GM23338 (cell line): ENCODE measurements at places on chromosomes 6 and 20. TPM values are rescaled to one million over a fixed set of nuclear protein-coding genes. Genes with fewer than 3 reads are reported as not detected.
A peak's percentile ranks its signal among the peaks of the same experiment; 100 is the strongest.

The HLA-DMB gene
- total RNA-seq: 1.3 and 1.6 TPM in 2 replicates

DNA sequence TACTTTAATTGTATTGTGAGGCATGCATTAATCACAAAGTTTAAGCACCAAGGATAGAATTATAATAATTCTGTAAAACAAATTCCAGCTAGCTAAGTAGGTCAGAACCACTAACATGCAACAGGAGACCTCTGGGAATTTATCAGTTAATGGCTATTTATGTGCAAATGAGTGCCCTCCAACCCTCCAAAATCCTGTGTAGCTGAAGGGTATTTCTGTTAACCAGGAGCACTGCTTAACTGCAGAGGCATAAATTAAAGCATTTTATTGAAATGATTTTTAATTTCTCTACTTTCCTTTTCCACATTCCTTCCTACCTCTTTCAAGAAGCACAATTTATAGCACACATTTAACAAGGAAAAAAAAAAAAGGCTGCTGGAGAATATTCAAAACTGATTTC lies 77.0 kb downstream of the MMS22L start:
- H3K4me3 ChIP-seq: no peak overlapping the region
- no peaks in the 10 kb centered on the region for H3K27me3 ChIP-seq

DNA sequence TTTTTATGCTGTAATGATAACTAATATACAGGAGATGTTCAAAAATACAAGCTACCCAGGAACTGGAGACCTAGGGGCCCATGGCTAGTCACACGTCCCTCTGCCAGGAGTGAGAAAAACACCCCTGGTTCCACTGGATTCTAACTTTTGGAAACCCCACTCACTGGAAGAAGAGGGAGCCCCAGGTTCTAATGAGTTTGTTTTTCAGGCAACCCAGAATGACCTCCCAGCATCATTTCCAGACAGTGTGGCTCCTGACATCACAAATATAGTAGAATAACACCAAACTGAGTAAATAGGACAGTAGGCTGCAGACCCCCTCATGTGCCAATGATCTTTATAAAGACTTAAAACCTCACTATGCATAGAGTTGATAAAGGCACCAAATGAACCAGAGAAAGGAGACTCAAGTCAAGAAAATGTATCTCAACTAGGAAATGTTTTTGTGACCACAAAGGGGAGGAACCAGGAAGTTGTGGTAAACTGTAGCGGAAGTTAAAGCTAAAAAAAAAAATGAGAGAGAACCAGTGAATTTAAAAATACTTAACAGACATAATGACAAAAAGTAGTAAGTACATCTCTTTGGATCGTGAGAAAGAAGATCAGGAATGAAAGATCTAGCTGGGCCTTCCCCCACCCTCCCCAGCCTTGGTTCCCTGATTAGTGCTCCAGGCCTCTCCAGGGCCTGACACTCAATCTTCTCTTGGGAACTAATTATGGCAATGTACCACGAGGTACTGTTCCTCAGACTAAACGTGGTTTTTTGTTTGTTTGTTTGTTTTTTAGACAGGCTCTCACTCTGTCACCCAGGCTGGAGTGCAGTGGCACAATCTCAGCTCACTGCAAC lies 19.8 kb downstream of the HLA-E start:
- no peak for DNase-seq
- H3K27me3 ChIP-seq: no peaks in the 10 kb centered on the region
- no peaks in the 10 kb centered on the region for H3K36me3 ChIP-seq
- H3K4me1 ChIP-seq: no peaks in the 10 kb centered on the region

The MMP24OS gene
- total RNA-seq: 10.5 and 14.6 TPM in 2 replicates

The DNAH8 gene
- not detected in 2 replicates for total RNA-seq

DNA sequence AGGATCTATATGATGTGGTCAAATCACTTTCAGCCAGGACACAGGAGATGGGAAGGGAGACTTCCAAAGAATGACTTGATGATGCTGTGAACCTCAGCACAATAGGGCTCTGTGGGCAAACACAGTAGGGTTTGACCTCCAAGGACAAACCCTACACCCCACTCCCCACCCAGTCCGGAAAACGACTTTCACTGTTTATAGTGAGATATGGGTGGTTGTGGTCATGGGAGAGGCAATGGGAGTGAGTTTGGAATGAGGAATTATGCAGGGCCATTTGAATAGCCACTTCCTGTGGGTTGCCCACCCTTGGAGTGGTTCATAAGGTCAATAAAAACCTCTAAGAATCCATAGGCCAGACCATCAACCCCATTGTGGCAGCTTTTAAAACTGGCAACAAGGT lies 38.4 kb upstream of the PRND start:
- peaks cover 38% of the 10 kb centered on the region for H3K4me1 ChIP-seq
- no peaks in the 10 kb centered on the region for H3K36me3 ChIP-seq
- H3K27me3 ChIP-seq: peaks cover 9% of the 10 kb centered on the region
- no peak overlapping the region for H3K4me3 ChIP-seq
- DNase-seq: no peak

The CEP57L1 gene
- total RNA-seq: 11.3 and 17.1 TPM in 2 replicates

- H3K27ac ChIP-seq: peak overlapping the region; percentile 55; the same call in 1 of the 2 replicates
- DNase-seq: peak; percentile 17
- H3K27me3 ChIP-seq: no peaks in the 10 kb centered on the region
- H3K4me3 ChIP-seq: no peak overlapping the region
- no peaks in the 10 kb centered on the region for H3K36me3 ChIP-seq
Measured at GRCh38 chr6:14933183-14933544, 312.7 kb upstream of the JARID2 start.

The TMEM170B gene
- 6.9 and 8.6 TPM in 2 replicates for total RNA-seq

DNA sequence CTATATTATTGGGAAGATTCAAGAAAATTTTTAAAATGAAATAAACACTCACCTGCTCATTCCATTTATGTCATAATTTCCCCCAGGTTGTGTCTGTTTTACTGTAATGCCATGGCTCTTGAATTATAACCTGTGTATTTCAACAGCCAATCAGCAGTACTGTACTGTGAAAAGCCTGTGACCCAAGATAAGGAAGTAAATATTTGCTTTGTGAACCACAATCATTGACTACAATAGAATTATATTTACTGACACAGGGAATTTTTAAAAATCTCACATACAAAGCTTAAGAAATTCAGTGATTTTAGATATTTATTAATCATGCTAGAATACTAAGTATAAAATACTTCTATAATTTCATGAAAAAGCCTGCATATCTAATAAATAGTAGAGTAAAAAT lies 6.0 kb downstream of the RGS17 start:
- peaks cover 18% of the 10 kb centered on the region for H3K4me1 ChIP-seq
- H3K27ac ChIP-seq: no peak overlapping the region
- H3K4me3 ChIP-seq: no peak overlapping the region
- DNase-seq: no peak

The FAM217A gene
- not detected in 2 replicates for total RNA-seq

The NKX2-2 gene
- not detected in 2 replicates for total RNA-seq

The ANKRD66 gene
- total RNA-seq: not detected in 2 replicates

DNA sequence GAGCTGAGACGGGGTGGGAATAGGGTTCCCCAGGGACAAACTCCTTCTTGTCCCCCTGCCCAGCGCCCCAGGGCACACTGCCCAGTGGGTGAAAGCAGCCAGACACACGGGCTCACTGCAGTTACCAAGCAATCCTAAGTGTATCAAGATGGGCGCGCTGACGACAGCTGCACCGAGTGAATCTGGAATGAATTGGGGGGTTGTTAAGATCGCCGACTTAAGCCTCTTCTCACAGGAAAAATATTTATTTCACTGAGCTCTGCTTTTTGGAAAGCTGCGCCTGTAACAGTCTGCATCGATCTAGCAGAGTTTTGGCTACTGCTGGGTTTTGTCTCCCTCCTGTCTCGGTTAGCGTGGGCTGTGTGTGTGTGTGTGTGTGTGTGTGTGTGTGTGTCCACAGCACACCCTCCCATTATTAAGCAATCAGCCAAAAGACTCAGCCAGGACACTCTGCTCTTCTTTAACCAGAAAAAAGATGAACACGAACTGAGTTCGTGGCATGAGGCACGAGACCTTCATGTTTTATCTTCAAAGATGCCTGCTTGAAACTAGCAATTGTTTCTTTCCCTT lies 35.9 kb downstream of the RIPOR3 start:
- H3K4me3 ChIP-seq: no peak overlapping the region
- no peaks in the 10 kb centered on the region for H3K27me3 ChIP-seq
- H3K27ac ChIP-seq: no peak overlapping the region

The DPPA5 gene
- 3.0 and 7.0 TPM in 2 replicates for total RNA-seq

The CYP21A2 gene
- total RNA-seq: not detected in 2 replicates

The NKX2-4 gene
- 0.35 and 2.1 TPM in 2 replicates for total RNA-seq

The GRM1 gene
- 0.39 and 0.63 TPM in 2 replicates for total RNA-seq

DNA sequence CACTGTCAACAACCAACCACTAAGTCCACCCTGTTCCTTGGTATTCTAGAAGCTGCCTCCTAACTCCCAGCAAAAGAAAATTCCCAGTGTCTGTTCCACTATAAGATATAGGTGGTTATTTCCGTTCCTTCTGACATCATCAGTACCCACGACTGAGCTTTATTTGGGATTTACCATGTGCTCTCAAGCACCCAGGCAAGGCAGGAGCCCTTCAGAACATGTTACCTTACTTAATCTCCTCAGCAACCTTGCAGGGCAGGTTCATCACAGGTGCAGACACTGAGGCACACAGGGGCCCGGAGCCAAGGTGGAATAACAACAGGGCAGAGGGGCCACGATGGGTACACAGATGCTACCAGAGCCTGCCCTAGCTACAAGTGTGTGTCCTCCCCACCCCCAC lies 10.8 kb downstream of the ABHD16A start:
- no peaks in the 10 kb centered on the region for H3K27me3 ChIP-seq
- H3K36me3 ChIP-seq: peaks cover 6% of the 10 kb centered on the region; the same call in 1 of the 2 replicates
- no peak overlapping the region for H3K4me3 ChIP-seq
- no peak overlapping the region for H3K27ac ChIP-seq
- no peaks in the 10 kb centered on the region for H3K4me1 ChIP-seq

DNA sequence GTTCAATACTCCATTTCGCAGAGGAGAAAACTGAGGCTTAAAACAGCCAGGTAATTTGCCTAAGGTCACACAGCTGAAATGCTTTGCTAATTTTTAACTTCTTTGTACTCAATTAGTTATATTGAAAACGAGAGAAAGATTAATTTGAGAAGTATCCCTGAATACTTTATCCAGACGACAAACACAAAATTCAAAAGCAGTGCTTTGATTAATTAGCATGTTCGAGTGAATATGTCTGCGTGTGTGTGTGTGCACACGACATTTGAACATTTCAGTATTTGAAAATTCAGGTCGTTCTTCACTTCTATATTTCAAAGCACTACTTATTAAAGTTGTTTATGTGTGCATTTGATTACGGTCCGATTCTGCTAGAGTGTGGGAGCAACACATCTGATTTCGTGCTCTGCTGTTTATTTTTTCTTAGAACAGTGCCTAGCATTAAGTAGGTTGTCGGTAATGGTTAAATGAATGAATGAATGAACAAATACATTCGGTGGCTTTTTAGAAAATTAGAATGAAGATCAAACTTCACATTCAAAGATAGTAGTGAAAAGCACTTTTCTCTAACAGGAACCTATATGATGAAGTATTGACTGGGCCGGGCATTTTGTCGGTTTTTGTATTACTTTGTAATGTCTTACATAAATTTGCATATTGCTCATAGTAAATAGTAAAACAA lies 36.9 kb upstream of the SYNCRIP start:
- DNase-seq: no peak
- peak overlapping the region; percentile 86 for H3K4me3 ChIP-seq
- H3K36me3 ChIP-seq: peaks cover 39% of the 10 kb centered on the region
- peaks cover 25% of the 10 kb centered on the region for H3K4me1 ChIP-seq

GRCh38 chr6:106082735-106083398 lies 3.3 kb upstream of the PRDM1 start:
- H3K36me3 ChIP-seq: no peaks in the 10 kb centered on the region
- H3K4me1 ChIP-seq: peaks cover 22% of the 10 kb centered on the region
- H3K27ac ChIP-seq: no peak overlapping the region
- H3K27me3 ChIP-seq: peaks cover 27% of the 10 kb centered on the region
- H3K4me3 ChIP-seq: no peak overlapping the region

The SLC22A3 gene
- 2.4 and 3.2 TPM in 2 replicates for total RNA-seq

The EYA2 gene
- total RNA-seq: 0.16 and 0.56 TPM in 2 replicates

The STK38 gene
- 15.2 and 17.4 TPM in 2 replicates for total RNA-seq

The CITED2 gene
- 74.4 and 76.9 TPM in 2 replicates for total RNA-seq

- no peak for DNase-seq
- no peaks in the 10 kb centered on the region for H3K36me3 ChIP-seq
- no peaks in the 10 kb centered on the region for H3K27me3 ChIP-seq
- no peak overlapping the region for H3K4me3 ChIP-seq
- H3K27ac ChIP-seq: no peak overlapping the region
- no peaks in the 10 kb centered on the region for H3K4me1 ChIP-seq
Measured at GRCh38 chr6:6612308-6612707, 23.8 kb downstream of the LY86 start.

DNA sequence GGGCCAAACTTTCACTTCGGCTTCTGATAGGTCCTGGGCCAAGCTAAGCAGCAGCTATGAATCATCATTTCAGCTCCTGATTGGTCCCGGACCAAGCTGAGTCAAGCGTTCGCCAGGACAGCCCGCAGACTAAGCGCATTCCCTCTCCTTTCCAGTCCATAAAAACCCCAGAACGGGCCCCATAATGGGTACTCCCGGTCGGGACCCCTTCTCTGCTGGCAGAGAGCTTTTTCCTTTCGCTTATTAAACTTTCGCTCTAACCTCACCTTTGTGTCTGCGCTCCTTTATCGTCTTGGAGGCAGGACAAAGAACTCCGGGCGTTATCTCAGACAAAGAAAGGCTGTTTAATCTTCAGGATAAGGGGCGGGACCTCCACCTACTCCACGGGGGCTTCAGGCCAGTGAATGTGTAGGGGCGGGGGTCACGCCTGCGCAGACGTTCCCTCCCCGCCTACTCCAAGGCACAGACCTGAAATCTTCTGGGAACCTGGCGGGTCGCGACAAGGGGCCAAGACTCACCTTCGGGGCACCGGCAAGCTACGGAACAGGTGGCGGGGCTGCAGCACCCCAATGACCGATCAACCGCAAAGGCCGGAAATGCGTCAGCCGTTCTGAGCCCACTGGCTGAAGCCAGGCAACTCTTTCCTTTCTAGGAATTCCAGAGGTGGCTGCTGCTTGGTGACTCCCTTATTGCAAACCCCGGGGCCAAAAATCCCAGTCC lies at the start of gene ZSCAN31:
TSS of gene ZSCAN31 (minus strand) at position 585 of the 720 bp plus-strand sequence. CDS start 6,465 bp downstream, outside the sequence.
- peak within 1 kb of the TSS; percentile 73 for H3K4me3 ChIP-seq
- no peaks in the 10 kb centered on the region for H3K36me3 ChIP-seq
- H3K4me1 ChIP-seq: peaks cover 9% of the 10 kb centered on the region

GRCh38 chr6:28941684-28942448 lies 18.1 kb upstream of the TRIM27 start:
- DNase-seq: peak; percentile 90
- no peaks in the 10 kb centered on the region for H3K27me3 ChIP-seq
- H3K4me3 ChIP-seq: peak overlapping the region; percentile 71
- H3K4me1 ChIP-seq: peaks cover 10% of the 10 kb centered on the region
- no peaks in the 10 kb centered on the region for H3K36me3 ChIP-seq
- no peak overlapping the region for H3K27ac ChIP-seq

GRCh38 chr6:132648356-132648755 lies 10.6 kb downstream of the TAAR1 start:
- peaks cover 7% of the 10 kb centered on the region; the same call in 1 of the 2 replicates for H3K4me1 ChIP-seq
- no peak overlapping the region for H3K4me3 ChIP-seq
- no peaks in the 10 kb centered on the region for H3K27me3 ChIP-seq
- no peak overlapping the region for H3K27ac ChIP-seq
- H3K36me3 ChIP-seq: no peaks in the 10 kb centered on the region

GRCh38 chr20:10673176-10673841 lies 490 bp downstream of the JAG1 start:
- no peaks in the 10 kb centered on the region for H3K36me3 ChIP-seq
- peak overlapping the region; percentile 82 for H3K27ac ChIP-seq
- peaks cover 38% of the 10 kb centered on the region for H3K4me1 ChIP-seq
- H3K27me3 ChIP-seq: peaks cover 8% of the 10 kb centered on the region; the same call in 1 of the 2 replicates
- DNase-seq: peak; percentile 83
- peak overlapping the region; percentile 92 for H3K4me3 ChIP-seq

GRCh38 chr20:32877507-32877906 lies 18.8 kb downstream of the EFCAB8 start:
- no peaks in the 10 kb centered on the region for H3K36me3 ChIP-seq
- H3K27me3 ChIP-seq: no peaks in the 10 kb centered on the region
- no peak overlapping the region for H3K4me3 ChIP-seq
- peak; percentile 60 for DNase-seq
- H3K4me1 ChIP-seq: no peaks in the 10 kb centered on the region
- H3K27ac ChIP-seq: 0 out of 2 replicates have a peak overlapping the region, but pooled peaks have one; percentile 16

The SEC63 gene
- total RNA-seq: 48.2 and 48.5 TPM in 2 replicates
